ENCODE measurements at places on chromosomes 5 and 9. TPM values are rescaled to one million over a fixed set of nuclear protein-coding genes. Genes with fewer than 3 reads are reported as not detected.

DNA sequence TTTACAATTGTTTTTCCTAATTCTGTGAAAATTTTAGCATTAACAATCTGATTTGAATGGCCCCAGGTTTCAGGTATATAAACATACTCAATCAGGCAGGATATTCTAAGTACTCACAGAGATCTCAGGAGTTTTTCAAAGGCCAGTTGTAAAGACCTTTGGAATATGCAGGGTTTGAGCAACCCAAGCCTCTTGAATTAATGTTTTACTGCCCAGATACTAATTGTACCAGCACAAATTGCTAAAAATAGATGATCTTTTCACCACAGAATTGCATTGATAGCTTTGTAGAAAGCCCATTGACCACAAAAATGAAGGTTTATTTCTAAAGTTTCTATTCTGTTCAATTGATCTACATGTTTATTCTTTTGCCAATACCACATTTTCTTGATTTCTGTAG lies 186.5 kb downstream of the OSTF1 start:
- DNase-seq, result no peak

DNA sequence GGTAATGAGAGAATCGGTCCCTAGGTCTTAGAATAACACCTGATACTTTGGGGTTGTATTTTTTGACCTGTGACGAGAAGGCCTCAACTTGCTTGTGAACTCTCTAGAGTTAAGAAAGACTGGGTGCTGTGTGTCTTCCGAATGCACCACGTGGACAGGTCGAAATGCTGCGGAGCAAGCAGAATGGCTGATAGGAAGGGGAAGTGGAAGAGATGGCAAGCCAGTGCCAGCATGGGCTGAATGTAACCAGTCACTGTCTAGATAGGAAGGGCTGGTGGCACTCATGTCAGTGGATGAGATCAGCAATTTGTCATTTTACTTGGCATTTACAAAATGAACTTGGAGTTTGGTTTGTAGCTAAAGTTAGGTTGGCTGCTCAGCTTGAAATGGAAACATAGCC lies 5.6 kb downstream of the OTULINL start:
- DNase-seq, result peak; percentile 84

DNA sequence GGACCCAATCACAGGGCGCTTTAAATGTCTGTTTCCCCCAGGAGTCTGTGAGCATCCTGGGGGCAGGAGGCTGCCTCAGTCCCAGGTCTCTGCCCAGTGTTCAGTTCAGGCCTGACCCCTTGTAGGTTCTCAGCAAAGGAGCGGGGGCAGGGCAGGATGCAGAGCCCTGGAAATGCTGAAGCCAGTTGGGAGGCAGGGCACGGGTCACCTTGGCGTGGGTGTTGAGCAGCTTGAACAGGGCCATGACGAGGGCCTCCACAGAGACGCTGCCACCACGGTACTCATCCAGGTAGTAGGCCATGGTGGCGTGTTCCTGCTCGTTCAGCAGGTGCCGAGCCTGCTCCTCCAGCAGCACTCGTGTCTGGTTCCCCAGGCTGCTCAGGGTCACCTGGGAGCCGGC lies 36.3 kb upstream of the AKNA start:
- DNase-seq, result no peak

DNA sequence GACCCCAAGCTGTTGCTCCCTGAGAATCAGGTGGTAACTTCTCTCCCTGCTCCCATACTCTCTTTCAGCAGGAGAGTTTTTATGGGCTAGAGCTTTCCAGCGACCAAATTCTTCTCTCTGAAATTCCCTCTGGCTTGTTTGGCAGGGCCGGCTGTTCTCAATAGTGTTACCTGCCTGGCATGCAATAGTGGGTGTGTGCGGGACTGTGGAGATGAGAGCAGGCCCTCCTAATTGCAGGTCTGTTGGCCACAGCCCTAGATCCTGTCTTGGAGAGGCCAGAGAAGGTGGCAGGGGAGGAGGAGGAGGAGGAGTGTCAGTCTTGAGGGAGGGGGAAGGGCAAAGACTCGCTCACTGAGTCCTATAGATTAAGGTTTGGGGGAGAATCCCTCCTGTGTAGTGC lies 29.5 kb downstream of the AQP7 start:
- no peak for DNase-seq

GRCh38 chr9:110874963-110875674 lies 163.2 kb downstream of the LPAR1 start:
- peak; percentile 64 for DNase-seq

DNA sequence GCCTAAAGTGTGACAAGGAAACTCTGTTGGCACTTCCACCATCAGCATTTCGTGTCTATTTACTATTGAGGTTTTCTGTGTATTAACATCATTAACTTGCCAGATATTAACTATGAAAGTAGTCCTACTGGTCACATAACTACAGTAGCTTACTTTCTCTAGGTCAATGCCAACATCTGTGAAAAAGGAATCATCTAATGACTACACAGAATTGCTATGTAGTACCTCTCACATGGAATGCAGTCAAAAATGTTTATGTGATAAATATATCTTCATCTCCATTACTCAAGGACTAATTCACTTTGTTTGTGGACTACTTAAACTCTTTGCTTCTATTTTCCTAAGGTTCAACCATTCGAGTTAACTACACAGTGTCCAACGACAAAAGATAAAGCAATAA lies 2.1 kb downstream of the SCAI start:
- no peak for DNase-seq

- DNase-seq, result no peak
These were observed 51.1 kb downstream of the NFIB start for GRCh38 chr9:14262827-14263226.

DNA sequence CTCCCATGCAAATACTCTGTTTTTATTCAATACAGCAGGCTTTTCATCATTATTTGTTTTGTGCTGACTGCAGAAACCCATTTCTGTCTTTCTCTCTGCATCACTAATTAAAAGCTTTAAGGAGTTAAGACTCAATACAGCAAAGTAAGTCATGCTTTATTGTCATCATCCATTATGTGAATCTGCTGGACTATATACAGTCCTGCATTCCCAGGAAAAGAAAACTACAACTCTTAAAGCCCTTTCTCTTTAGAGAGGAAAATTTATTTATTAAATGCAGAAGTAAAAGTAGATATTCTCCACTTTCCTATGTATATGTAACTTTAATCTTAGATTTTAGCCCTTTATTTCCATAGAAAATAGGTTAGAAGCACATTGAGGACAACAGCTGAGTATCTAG lies 706.6 kb upstream of the RGMB start:
- no peak for DNase-seq

DNA sequence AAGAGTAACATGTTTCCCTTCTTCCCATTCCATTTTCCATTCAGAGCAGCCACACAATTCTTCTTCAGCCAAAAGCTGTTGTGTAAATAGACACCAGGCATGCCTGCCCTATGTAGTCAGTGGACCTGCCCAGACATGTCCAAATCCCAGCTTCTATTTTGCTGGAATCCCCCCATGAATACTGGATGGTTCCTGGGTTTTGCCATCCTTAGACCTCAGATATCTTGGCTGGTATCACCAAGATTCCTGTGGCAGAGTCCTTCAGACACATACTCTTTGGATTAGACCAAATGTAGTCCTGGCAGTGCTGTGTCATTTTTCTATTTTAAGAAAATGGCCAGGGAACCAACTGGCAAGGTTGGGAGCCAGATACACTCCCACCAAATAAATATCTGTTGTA lies 10.3 kb downstream of the FST start:
- DNase-seq, result no peak

GRCh38 chr5:74293182-74293581 lies 347.3 kb downstream of the ENC1 start:
- no peak for DNase-seq

- peak; percentile 57 for DNase-seq
These were observed 212.2 kb upstream of the MVB12B start for GRCh38 chr9:126114409-126114760.

DNA sequence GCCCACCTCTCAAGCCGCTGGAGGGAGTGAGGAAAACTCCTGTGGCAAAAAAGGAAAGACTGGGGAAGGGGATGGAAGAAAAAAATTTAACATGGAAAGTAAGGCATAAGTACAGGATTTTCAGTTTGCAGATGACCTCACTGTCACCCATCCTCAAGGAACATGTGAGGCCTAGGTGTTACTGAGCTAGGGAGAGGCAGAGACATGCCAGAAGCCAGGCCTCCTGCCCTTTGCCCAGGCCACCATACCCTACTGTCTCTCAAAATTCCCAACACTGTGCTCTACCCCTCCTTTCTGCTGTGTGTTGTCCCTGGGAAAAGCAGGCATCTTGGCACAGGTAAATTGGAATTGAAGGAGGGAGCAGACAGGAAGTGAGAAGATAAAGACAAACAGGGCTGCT lies 4.4 kb upstream of the MGAT1 start:
- DNase-seq, result no peak

DNA sequence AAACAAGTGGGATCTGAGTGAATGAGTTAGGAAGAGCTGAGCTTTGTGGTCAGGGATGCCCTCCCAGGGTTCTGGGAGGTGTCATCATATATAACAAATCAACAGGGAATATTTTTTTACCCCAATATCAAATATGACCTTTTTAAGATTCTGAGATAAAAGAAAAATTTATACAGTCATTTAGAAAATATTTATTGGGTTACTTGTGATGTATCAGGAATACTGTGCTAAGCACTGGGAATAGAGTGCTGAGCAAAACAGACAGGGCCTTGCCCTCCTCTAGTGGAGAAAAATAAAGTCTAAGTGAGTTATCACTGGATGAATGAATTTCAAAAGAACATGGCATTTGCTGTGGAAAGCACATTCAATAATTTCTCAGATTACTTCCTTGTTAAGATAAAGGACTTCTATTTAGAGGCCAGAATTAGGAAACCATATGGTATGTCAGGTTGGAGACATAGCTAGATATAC lies 102.9 kb downstream of the BOD1 start:
- no peak for DNase-seq

GRCh38 chr5:43482490-43483297 lies 971 bp downstream of the TMEM267 start:
- DNase-seq, result no peak

DNA sequence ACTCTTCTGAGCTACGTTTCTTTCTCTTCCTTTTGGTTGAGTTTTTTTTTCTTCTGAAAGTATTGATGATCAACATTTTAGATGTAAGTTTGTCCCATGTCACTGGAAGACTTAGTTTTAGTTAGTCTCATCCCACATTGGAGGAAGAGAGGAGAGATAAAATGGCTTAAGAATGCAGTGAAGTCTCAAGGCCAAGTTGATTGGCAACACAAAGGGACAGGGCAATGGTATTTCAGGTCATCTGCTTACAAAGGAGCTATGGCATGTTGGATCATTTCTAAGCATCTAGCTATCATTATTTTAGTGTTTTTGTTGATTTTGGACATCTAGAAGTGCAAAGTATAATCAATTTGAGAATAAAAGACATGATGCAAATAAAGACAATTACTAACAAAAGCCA lies 58.6 kb downstream of the CDKN2A start:
- no peak for DNase-seq

- no peak for DNase-seq
These were observed 163.7 kb upstream of the SLC30A5 start for GRCh38 chr5:68930139-68930538.

- DNase-seq, result no peak
These were observed 59.5 kb downstream of the PTBP3 start for GRCh38 chr9:112273876-112274275.

GRCh38 chr5:56168066-56168478 lies 65.1 kb downstream of the ANKRD55 start:
- DNase-seq, result no peak

- no peak for DNase-seq
These were observed 145.6 kb downstream of the CNTLN start for GRCh38 chr9:17280350-17281012.

GRCh38 chr5:137172258-137172657 lies 326.9 kb downstream of the SPOCK1 start:
- no peak for DNase-seq

DNA sequence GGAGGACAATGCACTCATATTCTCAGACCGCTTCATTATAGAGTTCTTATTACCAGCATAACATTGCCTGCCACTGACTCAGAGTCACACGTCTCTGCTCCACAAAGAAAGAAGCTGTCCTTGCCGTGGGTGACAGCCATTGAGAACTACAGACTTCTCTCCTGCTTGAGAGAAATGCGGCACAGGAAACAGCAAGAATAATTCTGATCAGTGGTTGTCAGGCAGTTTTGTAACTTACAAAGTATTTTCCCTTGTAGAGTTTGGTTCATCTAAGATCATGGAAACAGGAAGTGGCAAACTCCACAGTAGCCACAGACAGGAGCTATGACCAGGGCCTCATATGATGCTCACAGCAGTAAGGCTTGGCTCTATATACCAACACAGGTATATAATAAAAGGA lies 47.0 kb downstream of the KCNV2 start:
- DNase-seq, result no peak

DNA sequence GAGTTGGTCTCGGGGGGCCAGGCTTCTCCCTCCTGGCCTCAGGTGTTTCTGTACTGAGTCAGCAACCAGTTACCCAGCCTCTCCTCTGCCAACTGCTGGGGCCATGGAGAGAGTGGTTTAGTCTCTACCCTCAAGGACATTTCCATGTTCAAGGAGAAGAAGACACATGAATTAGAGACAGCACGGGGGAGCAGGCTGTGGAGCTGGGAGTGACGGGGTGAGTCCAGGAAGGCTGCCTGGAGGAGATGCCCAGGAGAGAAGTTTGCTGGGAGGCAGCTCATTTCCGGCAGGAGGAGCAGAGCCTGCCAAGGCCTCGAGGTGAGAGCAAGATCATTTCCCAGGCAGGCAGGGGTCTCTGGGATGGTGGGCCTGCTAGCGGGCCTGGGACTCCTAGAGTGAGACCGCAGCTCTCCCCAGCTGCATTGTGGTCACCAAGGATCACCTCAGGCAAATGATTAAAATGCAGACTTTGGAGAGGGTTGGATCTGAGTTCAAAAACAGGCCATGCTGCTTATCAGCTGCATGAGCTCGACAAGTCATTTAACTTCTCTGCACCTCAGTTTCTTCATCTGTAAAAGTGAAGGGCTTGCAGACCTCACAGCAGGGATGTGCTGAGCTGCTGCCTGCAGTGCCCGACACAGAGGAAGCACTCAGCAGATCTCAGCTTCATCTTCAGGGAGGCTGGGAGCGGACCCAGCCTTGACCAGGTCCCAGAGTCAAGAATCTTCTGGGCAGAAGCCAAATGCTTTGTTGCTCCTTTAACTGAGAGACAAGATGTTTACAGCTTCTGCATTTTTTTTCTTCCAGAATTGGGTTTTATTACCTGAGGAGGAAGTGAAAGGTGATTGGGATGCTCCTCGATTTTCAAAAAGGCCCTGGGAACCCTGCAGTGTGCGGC lies 35.2 kb downstream of the NEK6 start:
- DNase-seq, result no peak

- peak; percentile 96 for DNase-seq
These were observed at the start of gene FANCC for GRCh38 chr9:95317119-95317892. FANCC (minus strand) TSS chr9:95317709; CDS start chr9:95249291, 68,418 bp downstream.

The MYORG gene
- total RNA-seq, result 9.0 TPM

The SHISAL2B gene
- total RNA-seq, result not detected

The CBY3 gene
- not detected for total RNA-seq

The TAF1L gene
- total RNA-seq, result not detected

The PIP5K1B gene
- total RNA-seq, result 60.6 TPM

The LAMC3 gene
- 0.22 TPM for total RNA-seq

The PCDHA7 gene
- not detected for total RNA-seq

The FREM1 gene
- 2.9 TPM for total RNA-seq

The ADAMTSL1 gene
- 1.9 TPM for total RNA-seq

The ADAMTS19 gene
- 0.95 TPM for total RNA-seq

Data from Right ventricle myocardium inferior (tissue), 1 donor.